ENCODE measurements at places on chromosomes 7 and 10. TPM values are rescaled to one million over a fixed set of nuclear protein-coding genes. Genes with fewer than 3 reads are reported as not detected.

KCP gene
- total RNA-seq, result 0.33 TPM

OGDHL gene
- not detected for total RNA-seq

ACTL6B gene
- total RNA-seq, result not detected

HTR7 gene
- total RNA-seq, result 0.08 TPM

LRRN3 gene
- total RNA-seq, result 18.0 TPM

GRCh38 chr7:7795630-7796121, 77.3 kb upstream of the RPA3 start:
- no peak for DNase-seq
- peaks cover 35% of the 10 kb centered on the region for H3K36me3 ChIP-seq
- no peak overlapping the region for H3K27ac ChIP-seq
- no peaks in the 10 kb centered on the region for H3K27me3 ChIP-seq
- H3K4me1 ChIP-seq, result peaks cover 17% of the 10 kb centered on the region
- H3K4me3 ChIP-seq, result no peak overlapping the region

- H3K36me3 ChIP-seq, result no peaks in the 10 kb centered on the region
- no peak overlapping the region for H3K27ac ChIP-seq
- peaks cover 13% of the 10 kb centered on the region for H3K4me1 ChIP-seq
- no peaks in the 10 kb centered on the region for H3K27me3 ChIP-seq
Observed at GRCh38 chr7:66055321-66055956, 20.2 kb upstream of the ASL start.

DNA sequence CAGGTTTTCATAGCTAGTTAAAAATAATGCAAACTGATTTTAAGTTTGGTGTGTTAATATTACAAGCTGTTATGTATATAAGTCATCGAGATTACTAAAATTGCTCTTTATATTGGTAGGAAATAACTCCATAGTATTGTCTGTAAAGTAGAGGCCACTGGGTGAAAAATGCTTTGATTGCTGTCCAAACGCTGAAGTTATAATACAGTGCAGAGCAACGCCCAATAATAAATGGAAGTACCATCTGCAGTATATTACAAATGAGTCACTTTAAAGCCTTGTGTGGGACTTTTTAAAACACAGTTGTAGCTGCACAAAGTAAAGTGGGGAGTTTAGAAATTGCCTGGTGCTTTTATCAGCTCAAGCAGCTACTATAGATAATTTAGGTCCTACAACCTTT, 196.1 kb downstream of the NXPH1 start:
- H3K27me3 ChIP-seq, result no peaks in the 10 kb centered on the region
- no peak for DNase-seq
- H3K4me3 ChIP-seq, result no peak overlapping the region

CNTNAP2 gene
- total RNA-seq, result not detected

DNA sequence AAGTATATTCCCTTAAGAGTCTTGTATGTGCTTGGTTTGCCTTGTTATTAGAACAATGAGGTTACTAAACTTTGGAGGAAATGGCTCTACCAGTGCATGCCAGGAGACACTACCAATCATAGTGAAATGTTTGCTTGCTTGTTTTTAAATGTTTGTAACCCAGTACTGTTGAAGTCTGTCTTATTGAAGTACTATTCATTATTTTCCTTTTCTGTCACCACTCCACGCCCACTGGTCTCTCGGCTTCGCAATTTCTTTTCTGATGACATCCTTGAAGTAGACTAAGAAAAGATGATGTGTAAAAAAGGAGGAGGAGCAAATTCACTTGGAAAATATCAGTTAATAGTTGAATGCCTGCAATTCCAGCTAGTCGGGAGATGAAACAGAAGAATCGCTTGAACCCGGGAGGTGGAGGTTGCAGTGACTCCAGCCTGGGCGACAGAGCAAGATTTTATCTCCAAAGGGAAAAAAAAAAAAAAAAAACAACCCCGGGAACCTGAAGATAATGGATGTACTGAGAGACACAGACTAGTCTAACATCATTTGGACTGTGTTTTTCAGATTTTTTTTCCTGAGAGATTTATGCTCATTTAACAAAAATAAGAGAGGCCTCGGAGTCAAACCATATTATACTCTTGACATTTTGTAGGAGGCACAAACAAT, 959.4 kb downstream of the PCDH15 start:
- H3K4me1 ChIP-seq, result no peaks in the 10 kb centered on the region
- H3K27ac ChIP-seq, result no peak overlapping the region
- no peak overlapping the region for H3K4me3 ChIP-seq
- no peak for DNase-seq
- H3K27me3 ChIP-seq, result no peaks in the 10 kb centered on the region

RASA4B gene
- total RNA-seq, result 8.7 TPM

NPFFR1 gene
- not detected for total RNA-seq

DNA sequence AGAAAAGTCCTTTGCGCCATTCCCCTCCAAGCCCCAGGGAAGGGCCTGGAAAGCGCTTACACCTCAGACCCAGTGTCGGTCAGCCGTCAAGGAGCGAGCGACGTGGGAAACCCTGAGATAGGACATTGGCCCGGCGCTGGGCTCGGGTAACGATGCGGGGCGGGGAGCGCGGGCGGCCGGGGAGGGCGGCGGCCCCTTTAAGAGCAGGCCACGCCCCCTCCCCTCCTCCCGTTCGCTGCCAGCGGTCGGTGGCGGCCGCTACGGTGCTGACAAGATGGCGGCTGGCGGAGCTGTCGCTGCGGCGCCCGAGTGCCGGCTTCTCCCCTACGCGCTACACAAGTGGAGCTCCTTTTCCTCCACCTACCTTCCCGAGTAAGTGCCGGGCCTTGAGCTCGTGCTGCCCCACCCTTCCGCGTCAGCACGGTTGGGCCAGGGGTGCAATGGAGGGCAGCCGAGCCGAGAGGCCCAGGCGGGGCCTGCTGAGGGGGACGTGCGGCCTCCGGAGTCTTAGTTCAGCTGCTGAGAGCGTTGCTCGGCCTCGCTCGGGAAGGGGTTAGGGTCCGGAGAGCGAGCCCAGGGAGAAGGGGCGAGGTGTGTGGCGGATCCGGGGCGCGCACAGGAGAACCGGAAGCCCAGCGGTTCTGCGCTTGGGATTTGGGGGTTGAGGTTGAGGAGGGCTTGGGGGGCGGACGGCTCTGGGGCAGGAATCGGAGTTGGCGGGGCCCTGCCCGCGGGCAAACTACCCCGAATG, at the start of gene MKLN1:
Gene MKLN1, plus strand, starts transcription at position 251 of the 751 bp plus-strand sequence. Its CDS starts 24 bp downstream, at position 275.
- DNase-seq, result peak; percentile 89
- H3K4me1 ChIP-seq, result peaks cover 53% of the 10 kb centered on the region
- H3K27me3 ChIP-seq, result no peaks in the 10 kb centered on the region
- peak within 1 kb of the TSS; percentile 95 for H3K4me3 ChIP-seq
- H3K27ac ChIP-seq, result peak within 1 kb of the TSS; percentile 79

DNA sequence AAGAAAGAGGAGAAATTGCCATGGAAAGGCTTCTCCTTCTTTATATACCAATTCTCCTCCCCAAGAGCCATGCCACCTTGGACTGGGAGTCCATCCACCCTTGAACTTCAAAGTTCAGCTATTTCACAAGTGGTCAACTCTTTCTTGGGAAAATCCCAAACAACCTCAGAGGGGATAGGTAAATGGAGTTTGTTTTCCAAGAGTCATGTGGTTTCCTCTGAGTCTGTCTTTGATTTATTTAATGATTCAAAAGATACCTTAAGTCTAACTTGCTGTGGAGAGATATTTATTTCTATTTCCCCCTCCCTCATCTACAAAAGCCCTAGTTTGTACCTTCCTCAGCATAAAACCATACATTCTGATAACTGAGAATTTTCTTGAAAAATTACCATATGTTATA, 758.6 kb upstream of the IGFBP3 start:
- no peak for DNase-seq
- H3K27ac ChIP-seq, result no peak overlapping the region
- no peaks in the 10 kb centered on the region for H3K4me1 ChIP-seq
- H3K36me3 ChIP-seq, result no peaks in the 10 kb centered on the region
- H3K4me3 ChIP-seq, result no peak overlapping the region

DNA sequence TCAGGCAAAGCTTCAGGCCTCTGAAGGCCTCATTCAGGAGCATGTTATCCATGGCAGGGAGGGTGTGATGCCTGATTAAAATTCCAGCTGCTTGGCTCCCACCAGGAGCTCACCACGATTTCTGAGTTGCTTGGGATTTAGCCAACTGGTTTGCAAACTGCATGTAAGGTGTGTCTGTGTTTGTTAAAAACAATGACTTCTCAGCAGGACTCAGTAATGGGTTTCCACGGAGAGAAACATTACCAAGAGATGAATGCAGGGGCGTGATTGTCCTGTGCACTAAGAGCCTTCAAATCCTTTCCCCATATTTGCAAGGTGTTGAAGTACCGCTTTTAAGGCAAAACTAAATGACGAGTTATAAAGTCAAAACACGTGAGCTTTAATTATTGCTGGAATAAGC, 88.8 kb upstream of the BTBD16 start:
- H3K4me3 ChIP-seq, result no peak overlapping the region
- no peak for DNase-seq
- H3K27me3 ChIP-seq, result peaks cover 3% of the 10 kb centered on the region

GRCh38 chr10:34736976-34737771, 77.9 kb downstream of the PARD3 start:
- H3K27me3 ChIP-seq, result peaks cover 13% of the 10 kb centered on the region
- no peak overlapping the region for H3K4me3 ChIP-seq
- no peaks in the 10 kb centered on the region for H3K4me1 ChIP-seq
- no peaks in the 10 kb centered on the region for H3K36me3 ChIP-seq

- H3K4me3 ChIP-seq, result no peak overlapping the region
- H3K27ac ChIP-seq, result no peak overlapping the region
- no peak for DNase-seq
- no peaks in the 10 kb centered on the region for H3K4me1 ChIP-seq
- no peaks in the 10 kb centered on the region for H3K36me3 ChIP-seq
- peaks cover 6% of the 10 kb centered on the region for H3K27me3 ChIP-seq
Observed at GRCh38 chr7:95905167-95905566, 132.8 kb downstream of the DYNC1I1 start.

TMEM139 gene
- 0.48 TPM for total RNA-seq

DNA sequence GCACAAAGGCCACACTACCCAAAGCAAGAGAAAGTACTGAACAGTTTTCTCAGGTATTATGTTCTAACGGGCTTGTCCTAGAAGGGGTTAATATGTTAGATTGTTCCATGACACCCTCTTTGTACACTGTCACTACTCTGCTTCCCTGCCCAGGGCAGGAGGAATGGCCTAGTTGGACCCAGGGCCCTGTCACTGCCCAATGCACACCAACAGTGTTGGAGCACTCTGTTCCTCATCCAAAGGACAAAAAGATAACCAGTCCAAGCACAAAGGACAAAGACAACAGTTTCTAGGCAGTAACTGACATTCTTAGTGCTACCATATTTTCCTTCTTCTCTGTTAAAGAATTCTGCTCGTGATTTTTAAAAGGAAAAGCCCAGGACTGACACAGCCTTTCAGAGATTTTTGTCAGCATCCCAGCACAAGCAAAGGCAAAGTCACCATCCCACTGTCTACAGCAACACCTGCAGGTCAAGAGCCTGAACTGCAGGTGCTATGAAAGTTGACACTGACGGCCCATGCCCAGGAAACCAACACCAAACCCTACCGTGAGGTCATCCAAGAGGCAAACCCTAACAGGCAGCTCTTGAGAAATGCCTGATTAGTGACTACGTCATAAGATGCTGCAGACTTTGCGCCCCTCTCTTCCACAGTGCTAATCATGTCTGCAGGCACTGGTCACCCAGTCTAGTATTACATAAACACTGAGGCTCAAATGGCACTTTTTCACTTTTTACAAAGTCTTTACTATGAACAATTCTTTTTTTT, 13.2 kb downstream of the NUDCD3 start:
- H3K27me3 ChIP-seq, result no peaks in the 10 kb centered on the region
- peak; percentile 75 for DNase-seq
- peaks cover 24% of the 10 kb centered on the region for H3K4me1 ChIP-seq
- peaks cover 79% of the 10 kb centered on the region for H3K36me3 ChIP-seq
- peak overlapping the region; percentile 19 for H3K27ac ChIP-seq
- no peak overlapping the region for H3K4me3 ChIP-seq

- H3K4me3 ChIP-seq, result no peak overlapping the region
- H3K4me1 ChIP-seq, result peaks cover 4% of the 10 kb centered on the region
- peaks cover 58% of the 10 kb centered on the region for H3K27me3 ChIP-seq
- no peak for DNase-seq
- H3K27ac ChIP-seq, result no peak overlapping the region
Observed at GRCh38 chr7:24763303-24763901, 6.1 kb upstream of the GSDME start.

- H3K27me3 ChIP-seq, result no peaks in the 10 kb centered on the region
- peaks cover 40% of the 10 kb centered on the region for H3K36me3 ChIP-seq
- peaks cover 3% of the 10 kb centered on the region for H3K4me1 ChIP-seq
- no peak for DNase-seq
- H3K27ac ChIP-seq, result no peak overlapping the region
- no peak overlapping the region for H3K4me3 ChIP-seq
Observed at GRCh38 chr7:73700581-73701134, 17.3 kb downstream of the BUD23 start.

- no peak overlapping the region for H3K4me3 ChIP-seq
- peaks cover 26% of the 10 kb centered on the region for H3K4me1 ChIP-seq
- H3K27ac ChIP-seq, result no peak overlapping the region
Observed at GRCh38 chr7:36717586-36717985, 6.7 kb downstream of the AOAH start.

DNA sequence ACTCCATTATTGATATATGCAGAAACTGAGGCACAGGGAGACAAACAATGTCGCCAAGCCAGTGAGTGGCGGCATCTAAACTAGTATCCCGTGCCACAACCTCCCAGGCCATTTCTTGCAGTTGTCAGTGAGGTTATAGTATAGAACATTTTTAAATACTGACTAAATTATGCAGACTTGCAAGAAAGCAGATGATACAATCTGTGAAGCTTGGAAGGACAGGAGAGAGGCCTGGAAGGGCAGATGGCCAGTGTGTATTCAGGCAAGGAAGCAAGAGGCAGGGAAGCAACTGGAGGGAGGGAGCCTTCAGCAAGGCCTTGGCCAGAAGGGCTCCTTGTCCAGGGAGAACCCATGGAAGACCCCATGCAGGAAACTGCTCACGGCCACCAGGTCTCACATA, 110.3 kb upstream of the APBB1IP start:
- peaks cover 17% of the 10 kb centered on the region for H3K27me3 ChIP-seq
- H3K36me3 ChIP-seq, result no peaks in the 10 kb centered on the region
- no peak overlapping the region for H3K4me3 ChIP-seq
- no peak overlapping the region for H3K27ac ChIP-seq
- peaks cover 4% of the 10 kb centered on the region for H3K4me1 ChIP-seq

- DNase-seq, result no peak
- no peaks in the 10 kb centered on the region for H3K36me3 ChIP-seq
- H3K27me3 ChIP-seq, result no peaks in the 10 kb centered on the region
- H3K4me3 ChIP-seq, result no peak overlapping the region
Observed at GRCh38 chr7:117067340-117067739, 114.0 kb downstream of the ST7 start.

DNA sequence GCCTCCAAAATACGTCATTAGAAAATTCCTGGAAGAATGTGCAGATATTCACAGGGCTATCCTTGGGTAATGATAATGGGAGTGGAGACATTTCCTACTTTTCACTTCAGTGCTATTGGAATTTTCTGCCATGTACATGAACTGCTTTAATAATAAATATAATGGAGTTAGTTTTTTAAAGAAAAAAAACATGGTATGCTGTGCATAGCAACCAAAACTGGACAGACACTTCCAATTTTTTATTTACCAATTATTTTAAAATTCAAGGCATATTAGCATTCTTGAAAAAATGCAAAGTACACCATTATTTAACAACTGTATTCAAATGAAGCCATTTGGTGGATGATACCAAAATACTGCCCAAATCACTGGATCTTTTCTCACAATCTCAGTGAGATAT, 3.3 kb downstream of the XRCC2 start:
- peaks cover 22% of the 10 kb centered on the region for H3K36me3 ChIP-seq
- no peaks in the 10 kb centered on the region for H3K27me3 ChIP-seq
- no peak overlapping the region for H3K27ac ChIP-seq
- H3K4me3 ChIP-seq, result no peak overlapping the region
- DNase-seq, result no peak
- H3K4me1 ChIP-seq, result peaks cover 31% of the 10 kb centered on the region

Data from activated CD4-positive, alpha-beta memory T cell treated with anti-CD3 and anti-CD28 coated beads, Interleukin-2, amount 10 ng/mL, durations not matched to agents 7 days and 5 days (primary cell).